ENCODE measurements at places on chromosomes 13 and 19. TPM values are rescaled to one million over a fixed set of nuclear protein-coding genes. Genes with fewer than 3 reads are reported as not detected.

The IZUMO4 gene
- 5.4 TPM for total RNA-seq

The CD33 gene
- total RNA-seq: 0.13 TPM

The C13orf42 gene
- not detected for total RNA-seq

The ZNF221 gene
- 2.8 TPM for total RNA-seq

- no peaks in the 10 kb centered on the region for H3K36me3 ChIP-seq
- no peaks in the 10 kb centered on the region for H3K27me3 ChIP-seq
- no peaks in the 10 kb centered on the region for H3K4me1 ChIP-seq
- H3K27ac ChIP-seq: no peak overlapping the region
- H3K4me3 ChIP-seq: no peak overlapping the region
Observed at GRCh38 chr13:46113596-46113995, 8.8 kb upstream of the CPB2 start.

DNA sequence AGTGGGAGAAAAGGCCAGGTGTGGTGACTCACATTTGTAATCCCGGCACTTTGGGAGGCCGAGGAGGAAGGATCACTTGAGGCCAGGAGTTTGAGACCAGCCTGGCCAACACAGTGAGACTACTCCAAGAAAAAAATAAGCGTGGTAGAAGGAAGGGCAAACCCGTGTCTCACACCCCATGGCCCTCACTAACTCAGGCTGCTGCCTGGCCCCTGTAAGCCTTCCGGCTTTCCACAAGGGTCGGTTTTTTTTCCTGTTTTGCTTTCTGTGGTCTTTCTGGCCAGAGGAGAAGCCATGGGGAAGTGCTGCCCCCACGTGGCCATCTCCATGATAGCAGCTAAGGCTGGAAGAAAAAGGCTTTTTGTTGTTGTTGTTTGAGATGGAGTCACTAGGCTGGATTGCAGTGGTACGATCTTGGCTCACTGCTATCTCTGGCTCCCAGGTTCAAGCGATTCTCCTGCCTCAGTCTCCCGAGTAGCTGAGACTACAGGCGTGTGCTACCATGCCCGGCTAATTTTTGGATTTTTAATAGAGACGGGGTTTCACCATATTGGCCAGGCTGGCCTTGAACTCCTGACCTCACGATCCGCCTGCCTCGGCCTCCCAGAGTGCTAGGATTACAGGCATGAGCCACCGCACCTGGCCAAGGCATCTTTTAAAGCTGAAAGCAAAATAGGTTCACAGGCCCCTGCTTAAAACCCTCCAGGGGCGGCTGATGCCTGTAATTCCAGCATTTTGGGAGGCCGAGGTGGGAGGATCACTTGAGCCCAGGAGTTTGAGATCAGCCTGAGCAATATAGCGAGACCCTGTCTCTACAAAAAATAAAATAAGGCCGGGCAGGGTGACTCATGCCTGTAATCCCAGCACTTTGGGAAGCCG lies 7.5 kb upstream of the ARHGEF18 start:
- no peaks in the 10 kb centered on the region for H3K27me3 ChIP-seq
- no peaks in the 10 kb centered on the region for H3K36me3 ChIP-seq
- H3K4me1 ChIP-seq: no peaks in the 10 kb centered on the region
- no peak overlapping the region for H3K27ac ChIP-seq
- H3K4me3 ChIP-seq: no peak overlapping the region

DNA sequence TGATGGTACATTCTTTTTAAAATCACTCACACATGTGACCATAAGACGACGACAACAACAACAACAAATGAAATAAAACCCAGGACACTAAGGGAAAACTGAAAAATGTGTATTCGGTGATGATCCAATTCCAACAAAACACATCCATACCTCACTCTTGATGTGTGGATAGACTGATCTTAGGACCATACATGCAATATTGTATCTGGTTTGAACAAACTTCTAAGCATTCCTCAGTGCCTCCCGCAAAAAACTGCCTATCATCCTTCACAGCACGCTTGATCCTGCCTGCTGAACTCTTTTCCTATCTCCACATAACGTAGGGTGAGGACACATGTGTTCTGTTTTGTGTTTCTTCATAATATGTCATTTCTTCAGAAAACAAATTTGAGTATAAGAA lies 415.2 kb downstream of the KCTD12 start:
- no peak for DNase-seq
- no peak overlapping the region for H3K4me3 ChIP-seq
- H3K27ac ChIP-seq: no peak overlapping the region
